ENCODE measurements at places on chromosomes 1 and 21.

DNA sequence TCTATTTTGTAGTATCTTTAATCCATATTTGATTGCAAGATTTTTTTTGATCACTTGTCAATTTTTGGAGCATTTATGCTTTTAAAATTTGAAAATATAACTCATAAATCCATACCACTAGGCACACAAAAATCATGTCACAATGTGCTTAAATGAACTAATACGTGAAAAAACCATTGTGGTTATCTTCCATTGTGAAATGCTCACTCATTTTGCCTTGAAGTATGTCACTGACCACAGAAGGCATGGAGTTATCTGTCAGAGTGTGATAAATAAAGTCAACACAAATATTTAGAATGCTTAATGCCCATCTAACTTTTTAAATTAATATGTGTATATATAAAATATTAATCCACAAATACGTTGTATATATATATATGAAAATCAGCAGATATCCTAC is 347.2 kb downstream of the PTPRC start:
- DNase-seq = no peak

DNA sequence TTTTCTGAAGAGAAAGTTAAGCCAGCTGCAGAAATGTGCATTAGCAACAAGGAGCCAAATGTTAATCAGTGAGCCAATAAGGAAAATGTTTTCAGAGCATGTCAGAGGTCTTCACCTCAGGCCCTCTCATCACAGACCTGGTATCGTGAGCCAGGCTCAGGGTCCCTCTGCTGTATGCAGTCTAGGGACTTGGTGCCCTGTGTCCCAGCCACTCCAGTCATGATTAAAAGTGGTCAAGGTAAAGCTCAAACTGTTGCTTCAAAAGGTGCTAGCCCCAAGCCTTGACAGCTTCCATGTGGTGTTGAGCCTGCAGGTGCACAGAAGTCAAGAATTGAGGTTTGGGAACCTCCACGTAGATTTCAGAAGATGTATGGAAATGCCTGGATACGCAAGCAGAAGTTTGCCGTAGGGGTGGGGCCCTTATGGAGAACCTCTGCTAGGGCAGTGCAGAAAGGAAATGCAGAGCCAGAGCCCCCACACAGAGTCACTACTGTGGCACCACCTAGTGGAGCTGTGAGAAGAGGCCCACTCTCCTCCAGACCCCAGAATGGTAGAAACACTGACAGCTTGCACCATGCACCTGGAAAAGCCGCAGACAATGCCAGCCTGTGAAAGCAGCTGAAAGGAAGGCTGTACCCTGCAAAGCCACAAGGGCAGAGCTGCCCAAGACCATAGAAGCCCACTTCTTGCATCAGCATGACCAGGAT is 1128.7 kb downstream of the AMY1C start:
- DNase-seq = no peak

DNA sequence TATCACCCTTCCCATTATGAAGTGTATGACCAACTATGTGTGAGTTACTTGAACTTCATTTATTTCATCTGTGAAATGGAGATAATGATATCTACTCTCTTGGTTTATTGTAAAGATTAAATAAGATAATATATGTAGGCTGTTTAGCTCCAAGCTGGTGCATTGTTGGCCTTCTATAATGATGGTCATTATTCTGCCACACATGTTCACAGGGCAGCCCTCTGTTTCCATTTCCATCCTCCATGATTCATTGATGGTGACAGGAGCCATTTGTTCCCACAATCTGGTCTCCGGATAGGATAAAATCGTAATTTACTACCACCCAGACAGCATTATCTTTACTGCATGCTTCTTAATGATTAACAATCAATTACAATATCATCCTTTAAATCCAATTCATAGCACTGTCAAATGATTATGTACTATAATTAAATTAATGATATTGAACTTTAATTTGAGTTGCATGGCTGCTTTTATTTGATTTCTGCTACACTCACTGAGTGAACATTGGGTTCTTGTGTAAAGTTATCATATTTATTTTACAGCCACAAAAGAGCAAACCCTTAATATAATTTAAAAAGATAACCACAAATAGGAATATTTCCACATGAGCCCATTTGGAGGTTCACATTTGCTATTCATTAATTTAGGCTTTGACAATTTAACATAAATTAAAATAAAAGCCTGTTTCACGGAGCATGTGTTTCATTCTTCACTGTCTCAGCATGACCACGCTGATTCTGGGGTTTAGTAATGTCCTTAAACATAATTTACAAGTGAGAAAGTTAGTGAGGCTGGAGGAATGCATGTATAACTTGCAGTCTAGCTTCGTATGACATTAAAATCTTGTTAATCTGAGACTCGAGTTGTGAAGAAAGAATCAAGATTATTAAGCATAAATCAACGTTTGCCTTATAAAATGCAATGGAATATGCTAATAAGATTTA is 596.4 kb upstream of the ZRANB2 start:
- DNase-seq = no peak

- DNase-seq = no peak
Measured at GRCh38 chr1:200512191-200512590, 102.4 kb upstream of the ZNF281 start.

DNA sequence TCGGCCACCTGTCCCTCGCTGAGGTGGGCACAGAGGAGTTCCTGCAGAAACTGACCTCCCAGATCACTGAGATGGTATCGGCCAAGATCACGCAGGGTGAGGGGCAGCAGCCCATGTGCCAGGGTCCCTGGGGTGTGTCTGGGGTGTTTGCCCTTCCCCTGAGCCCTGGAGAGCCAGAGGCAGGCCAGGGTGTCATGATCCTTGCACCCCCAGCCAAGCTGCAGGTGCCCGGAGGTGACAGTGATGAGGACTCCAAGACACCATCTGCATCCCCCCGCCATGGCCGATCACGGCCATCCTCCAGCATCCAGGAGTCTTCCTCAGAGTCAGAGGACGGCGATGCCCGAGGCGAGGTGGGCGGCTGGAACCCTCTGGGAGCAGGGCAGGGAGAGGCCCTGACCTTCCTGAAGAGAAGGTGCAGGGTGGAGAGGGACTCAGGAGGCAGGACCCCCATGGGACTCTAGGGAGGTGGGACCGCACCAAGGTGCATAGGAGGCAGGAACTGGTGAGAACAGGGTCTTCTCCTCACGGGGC is 69.5 kb downstream of the TRIM11 start:
- no peak for DNase-seq

DNA sequence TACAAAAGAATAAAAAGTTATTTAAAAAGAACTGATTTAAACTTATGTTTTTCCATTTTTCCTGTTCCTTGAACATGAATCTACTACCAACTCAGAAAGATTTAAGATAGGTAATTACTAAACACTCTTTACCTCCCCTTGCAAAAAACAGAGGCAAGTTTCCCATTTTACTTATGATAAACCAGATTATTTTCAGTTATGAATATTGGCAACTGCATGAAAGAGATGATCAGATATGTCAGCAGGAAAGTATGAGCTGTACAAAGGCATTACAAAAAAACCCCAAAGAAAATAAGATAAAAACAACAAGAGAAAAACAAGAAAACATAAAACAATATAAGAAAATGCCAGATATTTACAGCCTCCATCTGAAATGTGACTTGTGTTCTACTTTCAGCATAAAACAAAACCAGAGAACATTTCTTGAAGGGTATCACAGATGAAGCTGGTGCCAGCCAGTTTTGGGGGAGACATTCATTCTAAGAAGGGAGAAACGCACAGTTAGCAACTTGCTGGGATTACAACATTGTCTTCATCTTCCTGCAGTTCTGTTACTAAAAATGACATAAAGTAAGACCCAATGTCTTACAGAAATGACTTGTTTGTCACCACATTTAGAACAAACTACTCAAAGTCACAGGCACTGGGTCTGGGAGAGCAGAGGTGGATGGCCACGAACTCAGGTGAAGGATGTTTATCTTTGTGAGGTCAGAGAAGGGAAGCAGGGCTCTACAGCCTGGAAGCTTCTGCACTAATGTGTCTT is 19.1 kb downstream of the ZC3H12A start:
- DNase-seq = no peak

GRCh38 chr1:225299624-225300023 is 128.2 kb downstream of the LBR start:
- no peak for DNase-seq

DNA sequence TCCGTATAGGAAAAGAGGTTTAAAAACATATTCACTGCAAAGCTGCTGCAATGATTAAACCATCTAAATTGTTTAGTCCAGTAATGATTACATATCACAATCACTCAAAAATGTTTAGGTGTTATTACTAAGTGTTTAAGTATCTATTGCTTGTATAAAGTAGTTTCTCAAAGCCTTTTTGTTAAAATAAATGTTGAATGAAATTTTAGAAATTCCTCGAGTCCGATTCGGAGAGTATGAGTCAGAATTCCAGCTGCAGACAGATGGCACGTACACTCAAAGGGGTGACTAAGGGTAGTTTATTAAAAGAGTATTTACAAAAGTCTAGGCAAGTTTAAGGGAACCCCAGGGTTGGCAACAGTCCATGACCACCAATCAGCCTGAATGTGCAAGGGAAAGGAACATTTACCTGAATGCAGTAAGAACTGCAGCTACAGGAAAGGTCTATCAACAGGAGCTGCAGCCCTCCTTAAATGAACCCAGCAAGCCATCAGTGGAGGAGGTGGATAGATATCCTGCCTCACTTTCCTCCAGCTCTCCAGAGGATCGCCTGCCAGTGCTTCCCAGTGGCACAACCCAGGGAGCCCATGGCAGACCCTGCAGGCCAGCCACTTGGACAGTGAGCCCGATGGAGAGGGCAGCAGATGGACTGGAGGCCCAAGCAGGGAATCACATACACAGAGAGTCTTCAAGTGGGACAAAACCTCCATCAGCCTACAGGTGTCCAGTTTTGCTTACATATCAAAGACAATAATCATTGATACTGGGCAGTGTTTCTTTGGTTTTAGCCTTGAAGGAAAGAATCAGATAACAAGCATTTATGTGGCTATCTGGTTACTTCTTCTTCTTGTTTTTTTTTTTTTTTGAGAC is 92.1 kb upstream of the SLC44A3 start:
- DNase-seq = no peak

DNA sequence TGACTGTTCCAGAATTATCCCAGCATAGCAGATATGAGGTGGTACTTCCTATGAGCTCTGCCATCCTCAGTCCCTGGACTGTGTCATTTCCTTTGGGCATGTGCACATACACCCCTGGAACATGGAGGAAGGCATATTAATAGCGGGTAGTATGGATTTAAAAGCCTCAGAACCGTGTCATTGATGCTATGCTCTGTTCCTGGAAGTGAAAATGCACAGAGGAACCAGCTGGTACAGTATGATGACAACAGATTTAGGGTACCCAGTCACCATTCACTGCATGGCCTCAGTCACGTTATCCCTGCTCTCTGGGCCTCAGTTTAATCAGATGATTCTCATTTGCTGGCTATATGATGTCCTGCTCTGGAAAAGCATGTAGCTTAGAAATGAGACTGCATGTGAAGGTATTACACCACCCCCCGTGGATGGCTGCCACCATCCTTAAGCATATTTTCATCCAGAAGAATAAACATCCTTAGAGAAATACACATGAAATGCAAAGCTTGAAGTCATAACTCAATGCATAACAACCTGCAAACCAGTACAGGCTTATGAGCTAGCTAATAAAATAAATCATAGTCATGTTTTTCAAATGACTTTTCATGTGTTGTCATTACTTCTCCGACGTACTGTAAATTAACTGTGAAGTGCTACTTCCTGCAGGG is 37.8 kb downstream of the SETD4 start:
- no peak for DNase-seq

DNA sequence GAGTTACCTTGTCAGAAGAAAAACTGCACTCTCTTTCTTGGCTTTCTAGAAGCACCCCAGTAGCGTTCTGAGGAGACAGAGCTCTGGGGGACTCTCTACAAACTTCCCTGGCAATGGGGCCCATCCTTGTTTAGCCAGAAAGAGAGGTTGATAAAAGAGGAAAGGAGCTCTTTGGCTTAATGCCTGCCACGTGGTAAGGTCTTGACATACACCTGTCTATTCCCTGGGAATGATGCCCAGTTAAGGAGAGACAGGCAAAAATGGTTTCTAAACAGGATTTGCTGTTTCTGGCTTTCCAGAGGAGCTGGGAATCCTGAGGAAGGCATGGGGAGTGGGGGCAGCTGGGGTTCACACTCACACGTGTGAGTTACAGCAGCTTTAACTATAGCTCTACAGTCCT is 30.2 kb upstream of the IL20 start:
- no peak for DNase-seq

DNA sequence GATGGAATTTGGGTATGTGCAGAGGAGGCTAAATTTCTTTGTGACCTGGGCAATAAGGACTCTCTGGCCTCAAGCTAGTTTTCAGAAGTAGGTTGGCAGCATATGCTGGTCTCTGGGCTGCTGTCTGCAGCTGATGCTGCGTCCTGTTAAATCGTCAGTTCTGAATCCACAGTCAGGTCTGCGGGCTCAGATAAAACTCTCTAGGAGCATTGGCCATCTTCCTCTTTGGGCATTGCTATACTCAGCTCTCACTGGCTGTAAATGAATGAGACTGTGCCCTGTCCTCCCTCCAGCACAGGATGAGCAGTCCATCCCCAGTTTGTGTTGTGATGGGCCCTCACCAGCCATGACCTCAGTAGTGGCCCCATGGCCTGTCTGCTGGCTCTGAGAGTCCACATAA is 272.6 kb downstream of the LRRC40 start:
- DNase-seq = no peak

DNA sequence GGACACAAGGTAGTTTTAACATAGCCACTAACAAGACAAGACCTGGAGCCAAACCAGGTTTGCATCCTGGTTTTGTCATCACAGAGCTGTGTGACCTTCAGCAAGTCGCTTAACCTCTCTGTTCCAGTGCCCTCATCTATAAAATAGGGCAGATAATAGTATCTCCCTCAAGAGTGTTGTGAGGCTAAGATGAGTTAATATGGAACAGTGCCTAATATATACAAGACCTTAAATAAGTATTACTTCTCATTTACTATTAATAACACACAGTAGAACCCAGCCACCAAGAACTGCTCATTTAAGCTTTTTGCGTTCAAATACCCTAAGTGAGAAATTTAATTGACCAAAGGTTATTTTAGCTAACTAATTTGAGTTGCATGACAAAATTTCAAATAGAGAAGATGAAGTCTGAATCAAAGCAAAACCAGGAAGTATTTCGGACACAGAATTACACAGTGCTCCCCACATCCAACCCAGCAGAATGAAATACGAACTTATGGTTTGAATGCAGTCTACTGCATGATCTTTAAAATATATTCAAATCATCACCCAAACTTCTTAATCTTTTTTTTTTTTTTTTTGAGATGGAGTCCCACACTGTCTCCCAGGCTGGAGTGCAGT is 123.9 kb upstream of the KRTAP19-8 start:
- no peak for DNase-seq
